ENCODE measurements at places on chromosomes 1 and 21.

DNA sequence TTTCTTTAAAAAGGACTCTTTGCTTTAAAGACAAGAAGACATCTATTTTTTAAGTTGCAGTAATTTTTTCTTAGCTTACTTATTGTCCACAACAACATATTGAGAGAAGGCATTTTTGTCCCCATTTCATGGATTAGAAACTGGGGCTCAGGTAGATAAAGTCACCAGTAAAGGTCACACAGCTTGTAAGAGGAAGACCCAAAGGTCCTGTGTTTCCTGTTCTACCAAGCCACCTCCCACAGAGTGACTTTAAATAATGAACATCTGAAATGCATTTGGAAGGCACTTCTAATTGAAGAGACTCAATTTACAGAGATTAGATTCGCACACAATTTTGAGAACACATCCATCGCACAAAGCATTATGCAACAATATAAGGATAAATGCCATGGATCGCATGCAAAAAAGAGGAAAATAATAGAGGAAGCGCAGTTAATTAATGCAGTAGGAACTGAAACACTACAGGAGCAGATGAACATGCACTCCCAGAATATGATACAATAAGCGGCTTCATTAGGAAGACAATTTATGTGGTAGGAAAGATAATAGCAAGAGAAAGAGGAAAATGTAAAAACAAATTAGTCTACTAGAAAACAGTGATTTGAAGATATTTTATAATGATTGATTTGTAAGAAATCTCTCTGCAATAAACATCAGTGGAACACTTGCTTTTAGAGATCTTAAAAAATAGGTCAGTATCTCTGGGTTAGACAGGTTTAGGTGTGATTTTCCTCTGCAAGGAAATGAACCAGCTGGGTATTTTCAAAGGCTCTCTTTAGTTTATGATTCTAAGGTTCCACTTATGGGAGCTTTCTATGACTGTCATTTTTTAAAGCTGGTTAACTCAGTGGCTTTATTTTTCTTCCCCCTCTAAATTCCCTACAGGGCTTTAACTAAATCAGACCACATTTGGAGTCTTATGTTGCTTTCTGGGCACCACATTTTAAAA, 27.1 kb upstream of the CD2 start:
- no peak for DNase-seq

- no peak for DNase-seq
These were observed 6.0 kb upstream of the SLC27A3 start for GRCh38 chr1:153769221-153769620.

DNA sequence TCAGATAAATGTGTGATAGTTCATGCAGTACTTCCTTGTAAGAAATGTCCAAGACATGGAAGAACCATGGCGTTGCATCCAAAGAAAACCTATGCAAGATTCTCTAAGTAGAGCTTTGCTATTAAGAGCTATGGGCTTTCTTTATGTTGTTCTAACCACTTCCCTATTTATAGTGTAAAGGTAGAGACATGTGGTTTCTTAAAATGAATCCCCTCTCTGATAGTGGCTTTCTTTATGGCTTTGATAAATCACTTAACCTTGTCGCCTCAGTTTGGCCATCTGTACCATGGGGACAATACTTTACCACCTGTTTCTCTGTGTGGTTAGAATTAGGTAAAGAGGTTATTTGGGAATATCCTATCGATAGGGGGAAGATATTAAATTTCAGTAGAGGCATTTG, 305.5 kb downstream of the NFIA start:
- DNase-seq, result no peak

GRCh38 chr21:16070207-16070651, 340.4 kb downstream of the USP25 start:
- DNase-seq, result no peak

GRCh38 chr1:88053065-88053464, 631.0 kb upstream of the PKN2 start:
- no peak for DNase-seq

- no peak for DNase-seq
These were observed 12.6 kb downstream of the TINAGL1 start for GRCh38 chr1:31588751-31589515.

DNA sequence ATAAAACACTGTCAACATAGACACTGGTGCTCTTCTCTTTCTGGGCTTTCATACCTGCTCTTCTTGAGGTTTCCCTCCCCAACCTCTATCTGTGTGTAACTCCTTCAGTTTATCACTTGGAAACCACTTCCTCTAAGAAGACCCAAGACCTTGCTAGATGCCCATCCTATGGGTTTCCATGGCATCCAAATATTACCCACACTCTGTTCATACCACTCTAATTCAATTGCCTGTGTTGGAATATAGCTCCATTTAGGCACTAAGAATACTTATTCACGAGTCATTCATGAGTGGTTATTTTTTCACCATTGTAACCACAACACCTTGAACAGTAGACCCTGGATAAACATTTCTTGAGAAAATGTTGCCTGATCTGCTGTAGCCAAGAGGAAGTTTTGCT, 231.1 kb upstream of the SGIP1 start:
- no peak for DNase-seq

DNA sequence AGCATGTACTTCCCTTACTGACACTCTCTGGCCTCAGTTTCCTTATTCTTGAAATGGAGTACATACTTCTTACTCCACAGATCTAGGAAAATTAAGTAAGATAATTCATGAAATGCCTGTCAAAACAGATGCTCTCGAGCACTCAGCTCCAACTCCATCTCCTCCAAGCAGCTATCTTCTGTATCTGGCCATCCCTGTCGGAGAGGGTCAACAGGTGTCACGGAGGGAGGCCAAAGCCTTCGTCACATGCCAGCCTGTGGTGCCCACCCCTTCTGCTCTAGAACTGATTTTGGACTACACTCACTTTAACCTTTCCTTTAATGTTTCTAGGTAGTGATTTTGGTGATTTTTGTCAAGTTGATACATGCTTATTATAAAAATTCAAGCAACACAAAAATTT, 18.8 kb upstream of the PKP1 start:
- DNase-seq, result no peak

DNA sequence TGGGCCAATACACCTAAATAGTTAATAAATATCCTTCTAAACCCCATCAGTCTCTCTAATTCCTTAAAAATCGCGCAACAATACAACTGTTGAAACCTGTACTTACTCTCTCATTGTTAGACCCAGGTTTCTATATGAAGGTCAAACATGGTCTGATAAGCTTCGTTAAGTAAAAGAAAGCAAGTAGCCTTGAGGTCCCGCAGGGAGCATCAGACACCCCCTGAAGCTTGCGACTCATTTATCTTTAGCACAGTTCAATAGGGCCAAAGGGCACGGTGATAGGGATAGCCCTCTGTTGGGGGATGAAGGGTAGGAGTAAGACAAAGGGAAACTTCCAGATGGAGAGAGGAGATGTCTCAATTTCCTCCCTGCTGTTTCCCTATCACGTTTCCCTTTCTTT, 27.3 kb upstream of the THEM4 start:
- DNase-seq, result no peak

DNA sequence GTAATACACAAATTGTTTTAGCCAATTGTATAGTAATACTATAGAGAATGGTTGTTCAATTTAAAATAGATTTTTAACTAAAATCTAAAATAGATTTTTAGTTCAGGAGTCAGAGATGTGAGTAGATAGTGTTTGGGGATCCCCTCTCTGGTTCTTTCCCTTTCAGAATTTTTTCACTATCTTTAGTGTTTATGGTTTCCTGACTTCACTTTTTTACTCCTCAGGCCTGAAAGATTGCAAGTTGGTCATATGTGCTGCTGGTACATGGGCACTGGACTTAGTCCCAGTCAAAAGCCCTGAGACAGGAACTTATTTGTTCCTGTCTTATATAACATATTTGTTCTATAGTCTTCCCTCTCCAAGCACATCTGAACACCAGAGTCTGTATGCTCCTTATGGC, 96.8 kb upstream of the ATP1B1 start:
- DNase-seq, result no peak

DNA sequence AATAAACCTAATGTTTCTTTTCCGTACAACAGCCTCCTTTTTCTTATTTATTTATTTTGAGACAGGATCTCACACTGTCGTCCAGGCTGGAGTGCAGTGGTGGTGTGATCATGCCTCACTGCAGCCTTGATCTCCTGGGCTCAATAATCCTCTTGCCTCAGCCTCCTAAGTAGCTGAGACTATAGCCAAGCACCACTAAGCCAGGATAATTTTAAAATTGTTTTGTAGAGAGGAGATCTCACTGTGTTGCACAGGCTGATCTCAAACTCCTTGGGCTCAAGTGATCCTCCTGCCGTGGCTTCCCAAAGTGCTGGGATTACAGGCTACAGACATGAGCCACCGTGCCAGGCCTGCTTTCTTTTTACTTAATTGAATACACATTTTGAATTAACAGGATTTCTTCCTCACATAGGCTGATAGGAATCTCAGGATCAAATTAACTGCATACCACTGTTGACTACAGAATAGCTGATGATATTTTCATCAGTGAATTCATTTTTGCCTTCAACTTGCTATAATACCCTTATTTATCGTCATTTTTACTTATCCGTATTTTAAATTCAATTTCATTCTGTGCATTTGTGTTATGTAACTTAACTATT, 2010.5 kb downstream of the NCAM2 start:
- no peak for DNase-seq

DNA sequence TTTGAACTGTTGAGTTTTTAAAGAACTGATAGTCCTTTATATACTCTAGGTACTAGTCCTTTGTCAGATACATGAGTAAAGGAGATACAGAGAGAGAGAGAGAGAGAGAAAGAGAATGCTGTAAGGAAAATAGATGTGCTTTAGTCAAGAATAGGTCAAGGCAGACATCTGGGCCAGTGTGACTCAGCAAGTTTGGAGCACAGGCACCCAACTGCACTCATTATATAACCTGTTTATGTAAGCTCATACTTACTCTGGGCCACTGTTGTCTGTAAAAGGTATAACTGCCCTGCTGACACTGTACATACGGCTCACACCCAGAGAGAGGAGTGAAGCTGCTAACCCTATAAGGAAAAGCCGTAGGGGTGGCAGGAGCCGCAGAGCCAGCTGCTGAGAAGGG, 32.2 kb upstream of the AKT3 start:
- no peak for DNase-seq

DNA sequence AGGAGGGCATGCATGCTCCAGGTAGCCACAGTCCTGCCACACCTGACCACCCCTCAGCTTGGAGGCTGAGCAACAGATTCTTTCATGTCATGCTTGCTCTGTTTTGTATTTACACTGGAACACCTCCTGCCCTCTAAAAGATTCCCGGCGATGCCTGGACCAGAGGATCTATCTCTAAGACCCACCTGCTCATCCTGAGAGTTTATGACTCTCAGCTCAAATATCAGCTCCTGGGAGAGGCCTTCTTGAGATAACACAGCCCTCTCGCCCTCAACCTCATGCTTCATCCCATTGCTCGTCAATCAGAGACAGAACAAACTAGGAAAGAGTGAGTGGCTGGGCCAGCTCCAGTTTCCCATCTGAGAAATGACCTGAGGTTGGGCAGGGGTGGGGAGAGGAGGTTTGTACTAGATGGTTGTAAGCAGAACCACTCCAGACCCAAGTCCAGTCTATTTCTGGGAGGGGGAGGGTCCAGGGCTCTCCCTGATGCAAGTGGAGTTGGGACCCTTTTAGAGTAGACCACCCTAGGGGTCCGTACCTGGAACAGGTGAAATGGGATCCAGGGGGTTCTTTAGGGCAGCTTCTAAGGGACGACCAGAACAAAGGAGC, 524.5 kb downstream of the MATN1 start:
- no peak for DNase-seq

DNA sequence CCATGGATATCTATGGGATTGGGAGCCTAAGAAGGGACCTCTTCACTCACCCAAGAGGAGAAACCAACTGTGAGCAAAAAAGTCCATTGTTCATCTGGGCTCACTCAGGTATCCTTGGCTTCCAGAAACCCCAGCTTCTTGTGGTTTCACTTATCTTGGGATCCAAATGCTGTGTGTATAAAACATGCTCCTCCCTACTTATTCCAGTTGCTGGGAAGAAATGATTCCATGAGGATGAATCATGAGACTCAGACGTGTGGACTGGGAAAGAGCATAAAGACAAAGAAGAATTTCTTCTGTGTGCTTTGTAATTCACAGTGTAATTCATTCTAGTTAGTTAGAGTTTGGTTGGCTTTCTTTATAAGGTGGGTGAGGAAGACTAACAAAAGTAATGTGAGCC, 283.7 kb downstream of the ZNF648 start:
- no peak for DNase-seq

- DNase-seq, result no peak
These were observed 2.1 kb upstream of the KNCN start for GRCh38 chr1:46553506-46553905.

- DNase-seq, result no peak
These were observed 560.1 kb downstream of the OMA1 start for GRCh38 chr1:57986432-57986831.

GRCh38 chr21:45542242-45542666, at the start of gene SLC19A1:
SLC19A1 (minus strand) TSS chr21:45542440; CDS start chr21:45537959, 4,481 bp downstream.
- peak; percentile 48 for DNase-seq

DNA sequence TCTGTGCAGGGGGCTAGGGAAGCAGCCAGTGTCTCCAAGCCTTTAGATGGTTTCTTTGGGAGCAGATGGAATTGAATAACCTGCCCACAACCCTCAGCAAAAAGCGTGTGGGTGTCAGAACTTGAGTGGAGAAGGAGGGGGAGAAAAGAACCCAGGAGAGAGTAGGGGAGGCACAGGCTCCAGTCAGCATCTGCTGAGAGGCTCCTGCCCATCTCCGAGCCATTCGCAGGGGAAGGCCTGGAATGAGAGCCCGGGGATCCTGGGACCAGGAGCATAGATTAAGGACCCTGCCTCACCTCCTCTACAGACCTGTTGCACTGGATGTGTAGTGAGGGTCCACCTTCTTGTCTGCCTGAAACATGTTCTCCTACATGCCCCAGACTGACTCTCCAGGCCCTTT, 16.3 kb downstream of the TMEM81 start:
- no peak for DNase-seq

GRCh38 chr1:248631354-248632008, 3.4 kb downstream of the OR2T11 start:
- DNase-seq, result no peak

DNA sequence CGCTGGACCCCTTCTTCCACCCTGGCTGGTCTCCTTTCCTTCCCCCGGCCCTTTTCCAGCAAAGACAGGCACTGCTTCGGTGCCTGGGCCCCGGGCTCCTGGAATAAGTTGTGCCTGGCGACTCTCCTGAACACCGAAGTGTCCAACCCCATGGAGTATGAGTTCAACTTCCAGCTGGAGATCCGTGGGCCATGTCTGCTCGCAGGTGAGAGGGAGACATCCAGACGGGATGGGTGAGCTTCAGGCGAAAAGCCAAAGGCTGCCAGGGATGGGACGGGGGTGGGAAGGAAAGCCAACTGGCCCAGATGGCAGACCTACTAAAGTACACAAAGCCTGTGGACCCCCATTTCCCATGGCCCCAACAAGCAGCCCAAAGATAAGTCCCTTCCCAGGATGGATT, 26.8 kb downstream of the VWA5B1 start:
- DNase-seq, result no peak
